Smooth muscle cell of the brain vasculature (primary cell): ENCODE measurements at places on chromosomes 1 and 21.

- no peak for DNase-seq
Measured at GRCh38 chr1:154454386-154455120, 47.5 kb upstream of the TDRD10 start.

DNA sequence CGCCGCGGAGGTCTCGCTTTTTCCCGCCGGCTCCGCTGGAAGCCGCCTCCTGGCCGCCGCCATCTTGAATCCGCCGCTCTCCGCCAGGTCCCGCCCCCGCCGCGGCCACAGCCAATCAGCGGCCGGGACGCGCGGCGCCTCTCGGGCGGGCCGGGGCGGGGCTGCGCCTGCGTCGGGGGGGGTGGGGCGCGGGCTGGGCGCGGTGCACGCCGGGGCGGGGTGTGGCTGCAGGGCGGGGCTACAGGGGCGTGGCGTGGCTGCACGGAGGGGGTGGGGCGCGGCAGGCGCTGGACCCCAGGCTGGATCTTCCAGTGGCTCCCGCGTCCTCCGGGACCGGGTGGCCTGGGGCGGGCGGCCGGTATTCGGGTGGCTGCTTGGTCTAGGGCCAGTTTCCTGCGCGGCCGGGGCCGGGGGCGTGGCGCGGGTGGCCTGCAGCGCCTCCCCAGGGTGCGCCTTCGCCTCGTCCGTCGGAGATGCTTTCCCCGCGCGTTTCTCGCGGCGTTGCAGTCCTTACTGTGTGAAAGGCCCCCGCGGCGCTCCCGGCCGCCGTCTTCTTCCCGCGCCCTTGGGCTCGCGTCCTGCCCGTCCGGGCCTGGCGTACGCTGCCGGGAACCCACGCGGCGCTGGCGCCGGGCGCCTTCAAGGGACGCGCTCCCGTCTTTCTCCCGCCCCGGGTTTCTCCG, 575 bp downstream of the PCNT start:
- peak; percentile 54 for DNase-seq

GRCh38 chr1:116906812-116907211, 2.9 kb upstream of the PTGFRN start:
- no peak for DNase-seq

DNA sequence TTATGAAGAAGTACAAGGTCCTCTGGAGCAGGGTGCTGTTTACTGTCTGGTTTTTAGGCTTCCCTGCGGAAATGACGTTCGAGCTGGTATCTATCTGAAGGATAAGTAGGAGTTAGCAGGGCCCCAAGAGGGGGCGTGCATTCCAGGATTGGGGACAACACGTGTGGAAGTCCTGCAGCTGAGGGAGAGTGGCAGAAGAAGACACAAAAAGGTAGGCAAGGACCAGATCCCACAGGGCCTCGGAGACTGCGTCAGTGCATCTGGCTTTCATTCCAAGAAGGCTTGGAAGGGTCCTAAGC, 5.9 kb downstream of the RIMS3 start:
- no peak for DNase-seq

DNA sequence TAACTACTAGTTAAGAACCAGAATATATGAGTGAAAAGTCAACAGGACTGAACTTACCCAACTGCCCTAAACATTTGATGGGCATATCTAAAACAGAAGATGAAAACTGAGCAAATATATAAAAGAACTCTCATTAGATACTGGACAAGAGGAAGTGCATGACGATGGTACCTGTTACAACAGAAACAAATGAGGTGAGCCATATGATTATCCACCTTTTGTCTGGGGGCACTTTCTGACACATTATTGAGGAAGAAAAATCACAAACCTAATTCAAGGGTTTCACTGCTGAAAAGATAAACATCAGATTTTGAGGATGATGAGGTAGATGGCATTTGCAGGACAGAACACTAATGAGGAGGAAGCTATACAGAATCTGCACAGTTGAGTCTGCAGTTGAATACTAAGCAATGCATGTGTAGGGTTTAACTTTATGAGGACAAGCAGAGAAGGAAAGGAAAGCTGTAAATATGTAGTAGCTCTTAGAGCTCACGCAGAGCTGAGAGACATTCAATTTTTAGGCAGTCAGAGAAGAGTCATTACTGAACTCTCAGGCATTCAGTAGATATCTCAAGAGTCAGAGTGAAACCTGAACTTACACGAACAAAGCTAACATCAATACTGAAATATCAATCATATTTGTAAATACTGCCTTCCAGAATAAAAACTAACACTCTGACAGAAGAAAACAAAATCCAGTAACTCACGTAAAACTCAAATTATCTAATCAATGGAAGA, 262.1 kb downstream of the AKT3 start:
- no peak for DNase-seq

- no peak for DNase-seq
Measured at GRCh38 chr1:224554620-224555259, 61.4 kb upstream of the CNIH3 start.

DNA sequence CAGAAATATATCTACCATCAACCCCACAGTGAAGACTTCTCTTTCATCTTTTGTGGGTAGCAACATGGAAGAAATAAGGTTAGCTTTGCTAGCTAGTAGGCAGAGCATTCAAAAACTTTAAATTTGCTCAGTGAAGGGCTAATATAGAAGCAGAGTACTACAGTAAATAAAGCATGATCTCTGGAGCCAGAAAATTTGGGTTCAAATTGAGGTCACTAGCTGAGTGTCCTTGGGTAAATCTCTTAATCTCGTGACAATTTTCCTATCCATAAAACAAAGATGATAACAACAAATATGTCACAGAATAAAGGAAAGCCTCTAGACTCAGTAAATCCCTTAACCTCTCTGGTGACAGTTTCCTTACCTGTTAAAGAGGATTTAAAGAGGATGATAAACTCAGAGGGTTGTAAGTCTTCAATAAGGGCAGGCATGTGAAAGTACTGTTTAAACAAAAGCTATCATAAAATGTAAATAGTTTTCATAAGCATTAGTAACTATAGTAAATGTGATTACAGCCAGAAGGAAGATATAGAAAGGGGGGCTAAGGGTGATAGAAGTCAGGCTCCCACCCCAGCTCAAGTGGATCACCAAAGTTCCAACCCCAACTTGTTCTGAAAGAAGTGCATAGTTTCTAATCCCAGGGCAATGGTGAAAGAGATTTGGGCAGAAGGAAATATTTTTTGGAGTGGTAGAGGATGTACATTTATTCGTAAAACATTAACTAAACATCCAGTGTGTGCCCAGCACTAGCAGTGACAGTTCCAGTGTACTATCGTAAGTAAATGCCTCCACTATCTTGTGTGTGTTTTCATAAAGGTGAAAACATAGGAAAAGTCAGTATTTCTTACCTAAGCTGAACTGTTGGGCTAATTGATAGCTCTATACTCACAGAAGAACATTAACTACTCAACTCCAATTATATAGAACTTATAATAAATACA, 24.8 kb downstream of the TM2D1 start:
- no peak for DNase-seq

- DNase-seq: no peak
Measured at GRCh38 chr1:219550201-219550600, 62.7 kb downstream of the ZC3H11B start.

GRCh38 chr1:247366926-247367645, 35.4 kb upstream of the ZNF496 start:
- no peak for DNase-seq

DNA sequence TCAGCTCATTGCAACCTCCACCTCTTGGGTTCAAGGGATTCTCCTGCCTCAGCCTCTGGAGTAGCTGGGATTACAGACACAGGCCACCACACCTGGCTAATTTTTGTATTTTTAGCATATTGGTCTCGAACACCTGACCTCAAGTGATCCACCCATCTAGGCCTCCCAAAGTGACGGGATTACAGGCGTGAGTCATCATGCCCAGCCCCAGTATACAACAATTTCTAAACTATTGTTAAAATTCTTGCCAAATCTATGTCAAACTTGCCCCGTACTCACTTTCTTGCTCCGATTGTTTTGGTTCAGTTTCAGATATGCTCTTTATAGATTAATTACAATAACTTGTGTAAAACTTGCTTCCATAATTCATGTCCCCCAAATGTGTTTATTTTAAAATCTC, 4.1 kb downstream of the RGS18 start:
- DNase-seq: no peak

DNA sequence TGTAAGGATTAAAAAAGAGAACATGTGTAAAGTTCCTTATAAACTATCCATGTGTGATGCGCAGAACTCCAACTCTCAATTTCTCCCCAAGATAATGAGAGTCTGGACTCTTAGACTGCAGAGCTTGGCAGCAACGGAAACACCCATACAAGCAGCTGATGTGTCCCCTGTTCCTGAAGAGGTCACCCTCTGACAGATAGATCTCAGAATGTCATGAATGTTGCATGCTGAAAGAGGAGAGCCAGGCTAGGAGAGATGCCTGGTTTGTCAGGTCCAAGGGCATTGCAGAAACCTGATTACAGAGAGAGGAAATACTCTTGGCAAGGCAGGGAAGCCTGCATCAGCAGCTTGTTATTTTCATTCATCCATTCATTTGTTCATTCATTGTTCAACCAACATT, 24.2 kb downstream of the MTARC1 start:
- DNase-seq: no peak

DNA sequence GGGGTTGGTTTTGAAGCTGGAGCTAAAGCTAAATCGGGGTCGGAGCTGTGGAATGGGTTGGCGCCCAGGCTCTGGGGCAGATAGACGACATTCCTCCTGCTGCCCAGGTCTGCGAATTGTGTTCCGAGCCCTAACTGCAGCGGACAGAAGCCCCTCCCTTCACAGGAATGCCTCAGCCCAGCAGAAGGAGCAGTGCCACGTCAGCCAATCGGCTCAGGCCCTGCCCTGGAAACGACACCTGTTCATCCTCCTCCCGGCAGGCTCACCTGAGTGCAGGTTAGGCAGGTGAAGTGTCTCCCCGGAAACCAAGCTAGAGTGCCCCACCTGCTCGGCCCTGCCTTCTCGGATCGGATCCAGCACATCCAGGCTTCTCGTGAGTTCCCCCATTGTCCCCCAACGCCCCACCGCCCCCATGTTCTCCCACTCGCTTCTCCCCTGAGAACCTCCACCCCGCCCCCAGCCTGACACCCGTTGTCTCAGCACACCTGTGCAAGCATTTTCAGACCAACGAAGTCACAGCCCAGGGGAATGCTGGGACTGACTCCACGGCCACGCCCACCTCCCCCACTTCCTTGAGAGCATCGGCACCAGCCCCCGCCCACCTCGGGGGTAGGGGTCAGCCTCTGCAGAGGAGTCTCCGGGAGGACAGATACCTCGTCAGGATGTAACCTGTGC, 775 bp downstream of the TMEM125 start:
- no peak for DNase-seq

GRCh38 chr1:245948786-245949185, 558.3 kb downstream of the SMYD3 start:
- no peak for DNase-seq

GRCh38 chr21:25750085-25750484, 15.3 kb downstream of the GABPA start:
- no peak for DNase-seq

- no peak for DNase-seq
Measured at GRCh38 chr1:117556341-117556740, 49.5 kb upstream of the TENT5C start.

DNA sequence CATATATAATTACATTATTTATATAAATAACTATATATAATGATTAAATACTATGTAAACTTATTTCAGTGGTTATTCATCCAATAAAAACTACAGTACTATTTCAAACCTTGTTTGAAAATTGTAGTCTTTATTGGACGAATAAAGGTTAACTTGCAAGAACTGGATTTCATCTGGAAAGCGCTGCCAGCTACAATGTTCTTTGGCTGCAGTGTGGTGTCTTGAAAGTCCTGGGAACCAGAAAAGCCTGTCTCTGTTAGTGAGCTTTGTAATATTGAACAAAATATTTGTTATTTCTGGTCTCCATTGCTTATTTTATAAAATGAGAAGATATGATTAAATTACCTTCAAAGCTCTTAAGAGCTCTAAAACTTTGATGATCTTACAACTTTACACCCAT, 763.6 kb downstream of the ADGRL2 start:
- DNase-seq: no peak

GRCh38 chr1:95583661-95584210, 349.7 kb downstream of the RWDD3 start:
- DNase-seq: no peak

- DNase-seq: no peak
Measured at GRCh38 chr1:183039330-183039729, 16.1 kb downstream of the LAMC1 start.

DNA sequence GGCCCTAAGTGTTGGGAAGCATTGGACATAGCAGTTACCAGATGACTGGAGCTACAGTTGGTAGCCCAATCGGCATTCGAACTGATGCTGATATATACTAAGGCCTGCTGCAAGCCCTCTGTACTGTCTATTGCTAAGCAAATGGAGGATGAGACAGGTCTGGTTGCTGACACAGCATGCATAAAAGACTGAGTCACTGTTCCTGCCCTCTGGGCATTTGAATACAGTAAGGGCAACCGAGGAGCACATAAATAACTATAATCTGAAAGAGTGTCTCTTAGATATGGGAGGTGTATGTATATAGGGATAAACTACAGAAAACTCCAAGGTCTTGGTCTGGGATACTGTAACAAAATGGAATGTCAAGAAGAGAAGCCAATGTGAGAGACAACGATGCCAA, 16.8 kb upstream of the MARK1 start:
- no peak for DNase-seq

GRCh38 chr1:229124520-229125124, 146.3 kb upstream of the RAB4A start:
- DNase-seq: no peak

DNA sequence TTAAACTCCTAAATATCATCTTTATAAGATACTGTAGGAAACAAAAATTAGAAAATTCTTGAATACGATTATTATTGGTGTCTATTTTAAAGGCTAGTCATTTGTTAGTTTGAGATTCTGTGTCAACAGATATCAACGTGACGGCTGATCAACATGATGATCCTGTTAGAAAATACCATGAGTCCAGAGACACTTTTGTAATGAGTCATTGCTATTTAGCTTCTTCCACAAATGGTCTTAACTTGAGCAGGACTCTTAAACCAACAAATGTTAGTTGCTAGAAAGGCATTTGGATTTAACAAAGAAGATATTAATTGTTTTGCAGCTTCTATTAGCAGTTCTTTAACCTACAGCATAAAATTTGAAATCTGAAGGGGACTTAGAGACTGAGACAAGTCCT, 131.2 kb downstream of the TGFB2 start:
- DNase-seq: no peak

- DNase-seq: no peak
Measured at GRCh38 chr1:82388679-82389078, 587.9 kb downstream of the ADGRL2 start.

GRCh38 chr1:183374825-183375224, 43.4 kb downstream of the NMNAT2 start:
- no peak for DNase-seq

DNA sequence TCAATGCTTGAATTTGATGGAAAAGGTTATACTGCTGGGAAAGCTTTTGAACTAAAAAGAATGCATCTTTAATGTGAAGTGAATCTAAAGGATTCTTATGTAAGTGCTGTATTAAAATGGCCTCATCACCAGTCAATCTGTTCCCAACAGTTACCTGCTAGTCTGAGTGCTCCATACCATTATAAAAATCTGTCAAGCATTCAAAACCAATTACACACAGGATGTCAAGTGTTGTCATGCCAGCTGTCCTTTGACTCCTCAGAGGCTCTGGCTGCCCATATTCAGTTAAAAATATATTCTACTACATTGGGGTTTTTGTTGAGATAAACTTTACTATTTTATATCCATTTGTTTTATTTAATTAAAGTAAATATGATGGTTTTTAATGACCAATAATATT, 1587.7 kb downstream of the AMY1C start:
- no peak for DNase-seq

- no peak for DNase-seq
Measured at GRCh38 chr1:162196387-162196786, 126.9 kb downstream of the NOS1AP start.

- DNase-seq: no peak
Measured at GRCh38 chr1:173300061-173301044, 93.2 kb upstream of the TNFSF4 start.
